ENCODE measurements at places on chromosomes 3 and 15. TPM values are rescaled to one million over a fixed set of nuclear protein-coding genes. Genes with fewer than 3 reads are reported as not detected.

DNA sequence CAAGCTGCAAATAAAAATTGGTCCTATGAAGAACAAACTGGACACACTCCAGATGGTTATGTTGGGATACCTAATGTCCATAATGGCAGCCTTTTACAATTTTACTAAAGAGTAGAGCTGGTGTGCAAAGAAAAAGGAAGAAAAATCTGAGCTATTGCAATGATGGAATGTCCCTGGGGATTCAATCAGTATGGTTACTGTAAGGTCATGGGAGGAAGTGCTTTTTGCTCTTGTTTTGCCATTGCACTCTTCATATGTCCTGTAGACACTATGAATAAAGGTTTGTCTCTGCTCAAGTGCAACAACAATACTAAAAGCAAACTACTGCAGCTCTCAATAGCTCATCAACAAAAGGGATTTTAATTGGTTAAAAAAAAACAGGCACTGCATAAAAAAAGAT is 5.4 kb downstream of the PFN2 start:
- DNase-seq: no peak

DNA sequence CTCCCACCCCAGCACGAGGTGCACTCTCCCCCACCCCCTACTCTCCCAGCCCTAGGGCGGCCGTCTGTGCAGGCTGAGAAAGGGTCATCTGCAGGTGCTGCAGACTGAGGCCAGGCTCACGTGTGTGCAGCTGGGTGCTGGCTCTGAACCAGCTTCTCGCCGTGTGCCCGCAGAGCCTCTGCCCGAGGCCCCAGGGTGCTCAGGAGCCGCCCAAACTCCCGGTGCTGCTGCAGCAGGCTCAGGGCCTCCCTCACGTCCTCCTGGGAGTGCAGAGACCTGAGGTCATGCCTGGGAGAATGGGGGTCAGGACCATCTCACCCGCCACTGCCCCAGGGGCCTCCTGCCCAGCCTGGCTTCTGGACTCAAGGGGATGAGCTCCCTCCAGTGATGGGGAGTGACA is 17.2 kb downstream of the SPTBN5 start:
- DNase-seq: no peak

- no peak for DNase-seq
These were observed 7.3 kb upstream of the C15orf39 start for GRCh38 chr15:75194397-75194796.

GRCh38 chr15:67100801-67101581 is 35.6 kb downstream of the SMAD3 start:
- no peak for DNase-seq

GRCh38 chr3:52688266-52688665 is 2.4 kb downstream of the GNL3 start:
- no peak for DNase-seq

DNA sequence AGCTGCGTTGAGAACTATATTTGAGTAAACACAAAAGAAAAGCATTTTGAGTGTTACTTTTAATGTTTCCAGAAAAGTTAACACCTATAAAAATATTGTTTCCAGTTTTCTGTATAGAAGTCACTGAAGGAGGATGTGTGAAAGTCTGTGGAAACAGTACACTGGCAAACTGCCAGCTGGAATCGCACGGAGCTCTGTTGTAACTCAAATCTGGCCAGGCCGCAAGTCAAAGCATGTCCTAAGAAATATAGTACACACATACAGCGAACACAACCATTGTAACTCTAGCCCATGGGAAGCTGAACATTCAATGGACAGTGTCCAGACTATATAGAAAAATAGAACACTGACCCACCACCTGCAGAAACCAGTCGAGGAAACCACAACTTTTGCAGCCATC is 657.2 kb downstream of the FHIT start:
- DNase-seq: no peak

GRCh38 chr3:12536423-12536822 is 8.9 kb downstream of the MKRN2OS start:
- DNase-seq: no peak

DNA sequence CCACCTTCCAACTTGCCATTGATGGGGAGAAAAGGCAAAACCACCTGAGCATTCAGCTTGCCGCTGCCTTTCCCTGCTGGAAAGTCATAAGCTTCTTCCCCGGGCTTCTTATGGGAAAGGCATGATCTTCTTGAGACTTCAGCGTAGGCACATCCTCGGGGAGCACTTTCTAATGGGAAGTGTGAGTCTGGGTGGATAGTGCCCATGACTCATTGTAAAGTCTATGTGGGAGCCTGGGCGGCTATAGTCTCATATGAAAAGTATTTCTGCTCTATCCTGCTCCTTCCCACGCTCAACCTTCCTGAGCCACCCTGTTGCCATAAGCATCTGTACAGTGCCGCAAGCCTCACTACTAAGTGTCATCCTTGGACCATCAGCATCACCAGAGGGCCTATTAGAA is 309.9 kb upstream of the THBS1 start:
- no peak for DNase-seq

The DNASE1L3 gene
- total RNA-seq: not detected

The HAPLN3 gene
- 90.1 TPM for total RNA-seq

The TWF2 gene
- total RNA-seq: 77.6 TPM

All from naive thymus-derived CD8-positive, alpha-beta T cell (primary cell).